ENCODE measurements at places on chromosomes 6 and 20.

DNA sequence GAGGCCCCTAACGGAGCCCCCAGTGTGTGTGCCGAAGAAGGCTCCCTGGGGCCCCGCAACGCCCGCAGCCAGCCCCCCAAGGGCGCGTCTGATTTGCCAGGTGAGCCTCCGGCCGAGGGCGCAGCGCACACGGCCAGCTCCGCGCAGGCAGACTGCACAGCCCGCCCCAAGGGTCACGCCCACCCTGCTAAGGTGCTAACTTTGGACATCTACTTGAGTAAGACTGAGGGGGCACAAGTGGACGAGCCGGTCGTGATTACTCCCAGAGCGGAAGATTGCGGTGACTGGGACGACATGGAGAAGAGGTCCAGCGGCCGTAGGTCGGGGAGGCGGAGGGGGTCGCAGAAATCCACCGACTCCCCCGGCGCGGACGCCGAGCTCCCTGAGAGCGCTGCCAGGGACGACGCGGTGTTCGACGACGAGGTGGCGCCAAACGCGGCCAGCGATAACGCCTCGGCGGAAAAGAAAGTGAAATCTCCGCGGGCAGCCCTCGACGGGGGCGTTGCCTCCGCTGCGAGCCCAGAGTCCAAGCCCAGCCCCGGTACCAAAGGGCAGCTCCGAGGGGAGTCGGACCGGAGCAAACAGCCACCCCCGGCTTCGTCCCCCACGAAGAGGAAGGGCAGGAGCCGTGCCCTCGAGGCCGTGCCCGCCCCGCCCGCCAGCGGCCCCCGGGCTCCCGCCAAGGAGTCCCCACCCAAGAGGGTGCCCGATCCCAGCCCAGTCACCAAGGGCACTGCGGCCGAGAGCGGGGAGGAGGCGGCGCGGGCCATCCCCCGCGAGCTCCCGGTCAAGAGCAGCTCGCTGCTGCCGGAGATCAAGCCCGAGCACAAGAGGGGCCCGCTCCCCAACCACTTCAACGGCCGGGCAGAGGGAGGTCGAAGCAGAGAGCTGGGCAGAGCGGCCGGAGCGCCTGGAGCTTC lies 117.0 kb downstream of the RTN4IP1 start:
- DNase-seq: peak; percentile 10

GRCh38 chr6:51578994-51579393 lies 508.4 kb downstream of the PKHD1 start:
- no peak for DNase-seq

DNA sequence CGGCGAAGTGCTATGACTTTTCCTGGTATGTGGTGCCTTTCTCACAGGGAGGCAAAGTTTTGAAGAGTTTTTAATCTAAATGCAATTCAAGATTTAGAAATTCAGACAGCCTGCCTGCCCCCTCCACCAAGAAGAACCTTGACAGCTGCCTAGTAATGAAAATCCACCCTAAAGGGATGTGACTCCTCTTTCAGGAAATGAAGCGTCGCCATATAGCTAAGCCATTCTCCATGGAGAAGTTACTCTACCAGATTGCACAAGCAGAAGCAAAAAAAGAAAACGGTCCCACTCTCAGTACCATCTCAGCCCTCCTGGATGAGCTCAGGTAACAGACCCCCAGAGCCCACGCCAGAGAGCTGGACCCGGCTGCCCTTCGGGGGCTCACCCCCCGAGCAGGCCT lies 150.1 kb downstream of the DTNBP1 start:
- no peak for DNase-seq

DNA sequence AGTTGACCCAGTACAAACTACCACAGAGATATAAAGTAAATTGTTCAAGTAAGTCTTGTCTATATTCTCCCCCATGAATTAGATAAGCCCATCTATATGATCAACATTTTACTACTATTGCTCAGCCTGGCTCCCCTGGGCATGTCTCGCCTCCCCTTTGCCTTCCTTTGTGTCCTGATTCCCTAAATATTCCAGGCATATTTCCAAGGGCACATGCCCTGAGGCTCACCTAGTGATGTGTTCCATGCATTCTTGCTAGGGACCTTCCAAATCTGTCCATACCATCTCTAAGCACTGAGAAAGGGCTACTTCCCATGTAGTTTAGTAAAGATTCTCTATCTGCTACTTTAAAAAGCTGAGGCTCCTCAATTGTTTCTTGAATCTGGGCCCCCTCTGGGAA lies 309.5 kb upstream of the PRND start:
- no peak for DNase-seq

GRCh38 chr6:53916804-53917463 lies 122.1 kb downstream of the LRRC1 start:
- DNase-seq: no peak

DNA sequence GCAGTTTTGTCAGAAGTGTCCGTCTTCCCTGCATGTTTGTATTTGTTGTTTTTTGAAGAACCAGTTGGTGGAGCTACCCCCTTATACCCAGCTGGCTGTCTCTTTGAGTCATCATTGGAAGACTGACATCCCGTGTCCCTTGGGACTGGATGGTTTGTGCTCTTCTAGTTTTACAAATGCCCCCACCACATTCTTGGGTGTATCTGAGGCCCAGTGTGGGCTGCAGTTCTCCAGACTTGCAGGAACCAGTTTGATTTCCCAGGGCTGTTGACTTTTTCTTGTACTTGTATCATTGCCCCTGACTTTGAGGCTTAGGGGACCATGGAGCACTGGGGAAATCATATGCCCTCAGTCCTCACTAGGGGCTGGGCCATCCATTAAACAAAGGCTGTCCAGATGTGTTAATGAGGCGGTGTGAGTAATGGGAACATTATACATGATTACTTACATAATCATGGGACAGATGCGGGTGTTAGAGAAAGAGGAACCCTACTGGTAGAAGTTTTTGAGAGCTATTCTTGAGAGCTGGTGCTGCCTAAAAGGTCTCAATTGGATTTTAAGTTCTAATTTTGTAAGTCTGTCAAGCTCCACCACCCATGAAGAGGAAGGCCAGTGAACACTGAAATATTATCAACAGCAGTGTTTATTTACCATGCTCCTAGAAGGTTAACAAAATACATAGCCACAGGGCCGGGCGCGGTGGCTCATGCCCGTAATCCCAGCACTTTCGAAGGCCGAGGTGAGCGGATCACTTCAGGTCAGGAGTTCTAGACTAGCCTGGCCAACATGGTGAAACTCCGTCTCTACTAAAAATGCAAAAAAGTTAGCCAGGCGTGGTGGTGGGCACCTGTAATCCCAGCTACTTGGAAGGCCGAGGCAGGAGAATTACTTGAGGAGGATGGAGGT lies 8.5 kb downstream of the JARID2 start:
- peak; percentile 52 for DNase-seq

GRCh38 chr20:5072756-5073659 lies 46.8 kb downstream of the PCNA start:
- DNase-seq: peak; percentile 46

DNA sequence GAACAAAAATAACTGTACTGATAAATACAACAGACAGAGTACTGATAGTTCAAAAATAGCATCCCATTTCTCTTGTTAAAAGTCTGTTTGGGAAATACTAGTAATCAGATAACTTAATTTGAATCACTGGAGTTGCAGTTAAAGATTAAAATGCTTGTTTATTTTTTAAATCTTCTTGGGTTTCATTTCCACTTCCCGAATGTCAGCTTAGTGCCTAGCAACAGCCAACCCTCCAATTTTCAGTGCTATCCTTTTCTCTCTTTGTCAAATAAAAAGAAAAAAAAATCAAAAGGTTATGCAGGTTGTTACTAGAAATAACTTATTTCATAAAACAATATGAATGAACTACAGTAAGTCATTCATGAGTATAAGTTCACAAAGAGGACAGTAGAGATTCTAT lies 257.7 kb upstream of the STXBP5 start:
- DNase-seq: no peak

DNA sequence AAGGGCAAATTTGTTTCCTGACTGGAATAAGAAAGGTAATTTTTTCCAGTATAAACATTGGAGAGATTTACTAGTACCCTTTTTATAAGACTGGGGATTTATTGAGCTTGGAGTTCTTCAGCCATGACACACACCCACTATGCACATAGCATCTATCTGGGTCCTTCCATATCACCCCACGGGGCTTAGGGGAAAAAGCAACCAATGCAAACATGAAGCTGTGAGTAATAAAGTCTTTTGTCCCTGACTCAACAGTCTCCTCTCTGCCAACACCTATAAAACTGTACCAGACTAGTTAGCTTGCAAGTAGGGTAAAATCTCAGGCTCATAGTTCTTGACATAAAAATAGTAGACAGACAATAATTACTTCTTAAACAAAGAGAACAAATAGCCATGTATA lies 23.4 kb downstream of the COL21A1 start:
- no peak for DNase-seq

DNA sequence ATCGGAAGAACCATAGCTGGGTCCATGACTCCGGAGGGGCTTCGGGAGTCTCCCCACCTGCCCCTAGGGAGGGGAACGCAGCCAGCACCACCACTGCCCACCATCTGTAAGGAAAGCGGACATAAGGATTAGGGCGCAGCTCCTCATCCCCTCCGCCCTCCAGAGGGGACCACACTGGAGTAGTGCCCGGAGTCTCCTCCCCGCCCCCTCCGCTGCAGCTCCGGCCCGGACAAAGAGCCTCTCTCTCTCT lies 628 bp downstream of the SLC35B2 start:
- no peak for DNase-seq

GRCh38 chr6:89530982-89531381 lies 98.0 kb downstream of the ANKRD6 start:
- DNase-seq: no peak

GRCh38 chr6:45479834-45480751 lies 102.4 kb upstream of the SUPT3H start:
- peak; percentile 37 for DNase-seq

DNA sequence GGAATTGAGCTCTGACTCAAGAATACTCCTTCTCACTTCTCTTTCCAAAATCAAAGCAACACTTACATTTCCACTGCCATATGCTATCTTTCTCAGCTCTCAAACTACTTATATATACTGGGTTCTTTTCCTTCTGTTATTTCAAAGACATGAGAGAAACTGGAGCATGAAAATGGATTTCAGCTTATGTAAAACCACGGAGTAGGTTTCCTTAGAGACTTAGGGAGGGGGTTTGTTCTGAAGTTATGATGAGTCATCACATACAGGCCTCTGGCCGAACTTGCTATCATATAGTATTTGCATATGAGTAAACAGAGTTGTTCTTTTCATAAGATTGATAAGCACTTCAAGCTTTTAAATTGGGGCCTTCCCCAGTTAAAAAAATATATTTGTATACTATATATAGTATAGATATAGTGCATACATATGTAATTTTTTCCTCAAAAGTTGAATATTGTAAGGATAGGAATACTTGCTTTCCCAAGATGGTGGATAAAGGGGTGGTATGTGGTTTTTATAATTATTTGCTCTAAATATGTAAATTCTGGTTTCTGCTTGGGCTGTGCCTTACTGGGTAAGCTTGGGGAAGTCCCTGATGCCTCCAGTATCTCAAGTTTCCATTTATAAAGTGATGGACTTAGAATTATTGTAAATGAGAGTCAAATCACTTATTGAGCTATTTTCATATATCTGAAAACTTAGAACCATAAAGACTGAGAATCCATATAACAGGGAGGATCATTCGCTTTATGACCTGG lies 273.9 kb downstream of the RFPL4B start:
- no peak for DNase-seq

- DNase-seq: peak; percentile 69
These were observed 209.8 kb downstream of the GJA1 start for GRCh38 chr6:121645100-121645745.

DNA sequence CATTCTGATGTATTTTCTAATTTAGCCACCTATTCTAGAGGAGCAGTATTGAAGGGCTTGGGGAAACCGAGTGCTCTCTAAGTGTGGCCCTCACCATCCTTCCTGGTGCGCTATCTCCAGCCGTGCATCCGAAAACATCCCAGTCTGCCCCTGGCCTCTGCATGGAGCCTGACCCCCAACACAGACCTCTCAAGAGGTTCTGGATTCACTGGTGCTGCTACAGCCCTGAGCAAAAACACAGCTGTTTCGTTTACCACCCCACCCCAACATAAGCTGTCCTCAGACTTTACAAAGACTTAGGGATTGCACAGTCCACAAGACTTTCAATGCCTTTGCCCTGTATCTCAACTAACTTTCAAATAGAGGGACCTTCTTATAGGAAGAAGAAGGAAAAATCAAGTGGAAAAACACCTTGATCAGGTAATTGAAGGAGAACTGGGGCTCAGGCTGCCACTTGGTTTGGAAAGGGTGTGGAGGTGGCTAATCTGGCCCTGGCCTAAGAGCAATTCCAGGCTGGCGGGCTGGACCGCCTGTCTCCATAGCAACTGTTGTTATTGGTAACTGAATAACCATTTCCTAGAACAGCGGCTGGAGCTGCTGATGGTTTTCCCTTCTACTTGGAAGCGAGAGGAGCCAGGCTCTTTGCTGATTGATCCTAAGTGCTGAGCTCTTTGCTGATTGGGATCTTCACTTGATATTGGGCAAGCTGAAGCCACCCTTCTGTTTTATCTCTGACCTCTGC lies 90.2 kb upstream of the TOX2 start:
- no peak for DNase-seq

DNA sequence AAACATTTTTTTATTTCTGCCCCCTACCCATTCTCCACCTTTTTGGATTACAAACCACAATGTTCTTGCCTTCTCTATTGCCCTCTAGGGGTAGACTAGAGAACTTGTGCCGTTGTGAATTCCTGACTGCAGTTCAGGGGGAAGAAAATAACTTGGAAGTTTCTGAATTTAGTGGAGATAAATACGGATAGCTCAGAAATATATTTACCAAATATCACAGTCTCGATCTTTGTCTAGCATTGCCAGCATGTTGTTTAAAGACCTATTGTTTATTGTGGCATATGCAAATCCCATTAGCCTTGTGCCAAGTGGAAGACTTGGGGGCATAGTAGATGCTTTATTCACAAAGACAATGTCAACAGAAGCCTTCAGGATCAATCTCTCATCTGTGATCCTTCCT lies 154.1 kb upstream of the MMS22L start:
- peak; percentile 41 for DNase-seq

- peak; percentile 19 for DNase-seq
These were observed at the start of gene SLC2A4RG for GRCh38 chr20:63739130-63740069. Gene SLC2A4RG, plus strand, starts transcription at chr20:63739776. Its CDS starts 137 bp downstream, at chr20:63739913.

- no peak for DNase-seq
These were observed 129.1 kb downstream of the TNFRSF21 start for GRCh38 chr6:47180633-47181032.

DNA sequence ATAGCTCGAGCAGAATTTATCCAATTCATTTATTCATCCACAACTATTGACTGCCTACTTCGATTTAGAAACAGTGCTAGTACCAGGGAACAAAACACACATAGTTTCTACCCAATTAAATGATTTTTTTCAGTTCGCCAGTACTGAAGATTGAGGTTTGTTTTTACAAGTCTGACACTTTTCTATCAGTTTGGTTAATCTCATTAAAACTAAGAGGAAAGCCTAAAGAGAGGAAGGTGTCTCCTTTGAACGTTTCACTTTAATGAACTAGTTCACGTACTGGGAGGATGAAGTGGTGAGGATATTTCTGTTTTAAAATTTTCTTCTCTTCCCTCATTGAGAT lies 570 bp upstream of the ANKS1A start:
- no peak for DNase-seq

All from Kasumi-1 (cell line).